ENCODE measurements at places on chromosomes 2 and 18.

- no peak for DNase-seq
Measured at GRCh38 chr2:174611854-174612253, 14.2 kb upstream of the WIPF1 start.

DNA sequence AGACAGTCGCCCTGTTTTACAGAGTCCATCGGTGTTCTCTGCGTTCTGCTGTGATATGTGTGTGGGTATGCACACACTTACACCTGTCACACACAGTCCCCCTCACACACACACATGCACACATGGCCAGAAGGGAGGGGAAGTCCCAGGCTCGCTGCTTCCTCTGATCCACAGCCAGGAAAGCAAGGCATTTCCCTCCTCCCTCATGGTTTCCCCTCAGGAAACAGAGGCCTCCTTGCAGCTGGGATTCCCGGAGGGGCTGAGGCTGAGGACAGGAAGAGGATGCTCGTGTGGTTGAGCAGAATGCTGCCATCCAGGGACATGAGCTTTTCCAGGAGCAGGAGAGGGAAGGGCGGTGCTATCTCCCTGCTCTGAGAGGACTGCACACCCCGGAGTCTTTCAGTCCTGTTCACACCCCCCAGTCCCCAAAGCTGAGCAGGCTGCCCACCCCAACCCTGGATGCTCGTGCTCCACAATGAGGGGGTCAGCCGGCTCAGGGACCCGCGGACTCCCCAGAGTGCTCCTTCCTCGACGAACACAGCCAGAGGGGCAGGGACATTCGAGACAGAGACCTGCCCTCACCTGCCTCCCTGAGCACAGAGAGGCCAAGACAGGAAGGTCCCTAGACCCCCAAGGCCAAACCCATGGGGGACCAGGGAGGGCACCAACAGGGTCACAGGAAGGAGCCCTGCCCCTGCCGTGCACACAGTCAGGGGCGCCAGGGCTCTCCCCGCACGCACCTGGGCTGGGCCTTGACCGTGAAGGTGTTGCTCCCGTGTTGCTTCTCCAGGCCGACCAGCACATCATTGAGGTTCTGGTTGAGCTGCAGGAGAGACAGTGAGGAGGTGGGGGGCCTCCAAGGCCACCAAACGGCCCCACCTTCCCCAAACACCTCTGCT lies 45.3 kb downstream of the BIN1 start:
- no peak for DNase-seq

- DNase-seq, result no peak
Measured at GRCh38 chr2:228079194-228079593, 102.3 kb downstream of the SPHKAP start.

- DNase-seq, result no peak
Measured at GRCh38 chr2:229849073-229849472, 72.7 kb downstream of the TRIP12 start.

- DNase-seq, result no peak
Measured at GRCh38 chr18:31546476-31546875, 45.2 kb upstream of the TTR start.

- DNase-seq, result peak; percentile 84
Measured at GRCh38 chr2:174561283-174561971, 36.2 kb downstream of the WIPF1 start.

Data from NCI-H1092 (cell line).